Activated T-cell treated with anti-CD3 and anti-CD28 coated beads for 24 hours (primary cell): ENCODE measurements at places on chromosomes 16 and 17.

- DNase-seq: no peak
Observed at GRCh38 chr17:59110973-59111372, 4.3 kb upstream of the TRIM37 start.

DNA sequence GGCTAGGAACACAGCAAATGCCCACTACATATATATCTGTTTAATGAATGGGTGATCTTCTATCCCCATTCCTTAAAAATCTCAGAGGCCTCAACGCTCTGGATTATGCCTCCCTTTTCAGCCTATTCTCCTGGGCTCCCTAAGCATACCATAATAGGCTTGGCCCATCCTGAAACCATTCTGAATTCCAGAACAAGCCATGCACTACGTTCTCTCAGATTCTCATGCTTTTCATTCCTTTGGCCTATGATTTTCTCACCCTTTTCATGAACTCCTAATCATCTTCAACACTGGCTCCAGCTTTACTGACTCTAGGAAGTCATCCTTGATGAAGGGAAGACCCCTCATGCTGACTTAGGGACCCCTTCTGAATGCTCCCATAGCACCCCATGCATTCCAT is 71.1 kb downstream of the RPGRIP1L start:
- DNase-seq: no peak

GRCh38 chr17:49624896-49625295 is 49.2 kb downstream of the NXPH3 start:
- no peak for DNase-seq

- no peak for DNase-seq
Observed at GRCh38 chr17:65696739-65697394, 135.4 kb upstream of the AXIN2 start.
